ENCODE measurements at places on chromosomes 13 and 19. TPM values are rescaled to one million over a fixed set of nuclear protein-coding genes. Genes with fewer than 3 reads are reported as not detected.
A peak's percentile ranks its signal among the peaks of the same experiment; 100 is the strongest.

- DNase-seq = no peak
These were observed 733 bp upstream of the CDX2 start for GRCh38 chr13:27969866-27970229.

GRCh38 chr13:50892210-50892944 is 17.2 kb upstream of the RNASEH2B start:
- DNase-seq = no peak

The COX7A1 gene
- 244 TPM for polyA plus RNA-seq

GRCh38 chr13:48220592-48220980 is 12.4 kb upstream of the ITM2B start:
- DNase-seq = no peak

- peak; percentile 76 for DNase-seq
These were observed 5.6 kb downstream of the UHRF1 start for GRCh38 chr19:4914736-4915501.

The CLDN10 gene
- 0.56 TPM for polyA plus RNA-seq

DNA sequence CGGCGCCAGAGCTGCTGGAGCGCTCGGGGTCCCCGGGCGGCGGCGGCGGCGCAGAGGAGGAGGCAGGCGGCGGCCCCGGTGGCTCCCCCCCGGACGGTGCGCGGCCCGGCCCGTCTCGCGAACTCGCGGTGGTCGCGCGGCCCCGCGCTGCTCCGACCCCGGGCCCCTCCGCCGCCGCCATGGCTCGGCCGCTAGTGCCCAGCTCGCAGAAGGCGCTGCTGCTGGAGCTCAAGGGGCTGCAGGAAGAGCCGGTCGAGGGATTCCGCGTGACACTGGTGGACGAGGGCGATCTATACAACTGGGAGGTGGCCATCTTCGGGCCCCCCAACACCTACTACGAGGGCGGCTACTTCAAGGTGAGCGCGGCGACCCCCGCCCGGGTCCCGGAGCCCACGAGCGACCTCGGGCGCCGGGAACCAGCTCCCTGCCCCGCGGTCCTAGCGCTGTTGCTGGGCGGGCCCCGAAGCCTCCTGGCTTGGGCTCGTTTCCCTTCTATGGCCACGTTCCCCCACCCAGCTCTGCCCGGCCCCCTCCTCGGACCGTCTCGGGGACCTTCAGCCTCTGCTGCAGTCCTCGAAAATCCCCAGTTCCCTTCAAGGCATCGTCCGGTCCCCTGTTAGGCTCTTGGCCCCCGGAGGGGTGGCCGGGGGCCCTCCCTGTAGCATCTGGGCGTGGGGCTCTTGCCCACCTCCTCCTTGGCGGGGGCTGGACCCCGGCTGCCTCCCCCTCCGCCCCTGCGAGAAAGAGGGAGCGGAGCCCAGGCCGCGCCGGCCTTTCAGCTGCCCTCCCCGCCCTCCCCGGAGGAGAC is at the start of gene CDC34:
Gene CDC34, plus strand, starts transcription at position 8 of the 808 bp plus-strand sequence. Its CDS starts 172 bp downstream, at position 180.
- DNase-seq = no peak

The PNMA8B gene
- 0.82 TPM for polyA plus RNA-seq

GRCh38 chr13:69050696-69051095 is 1056.9 kb upstream of the ATXN8OS start:
- DNase-seq = no peak

The KPNA3 gene
- polyA plus RNA-seq = 22.7 TPM

The SLC6A16 gene
- polyA plus RNA-seq = 12.9 TPM

The TGFB1 gene
- polyA plus RNA-seq = 56.6 TPM

The ZNF497 gene
- polyA plus RNA-seq = not detected

DNA sequence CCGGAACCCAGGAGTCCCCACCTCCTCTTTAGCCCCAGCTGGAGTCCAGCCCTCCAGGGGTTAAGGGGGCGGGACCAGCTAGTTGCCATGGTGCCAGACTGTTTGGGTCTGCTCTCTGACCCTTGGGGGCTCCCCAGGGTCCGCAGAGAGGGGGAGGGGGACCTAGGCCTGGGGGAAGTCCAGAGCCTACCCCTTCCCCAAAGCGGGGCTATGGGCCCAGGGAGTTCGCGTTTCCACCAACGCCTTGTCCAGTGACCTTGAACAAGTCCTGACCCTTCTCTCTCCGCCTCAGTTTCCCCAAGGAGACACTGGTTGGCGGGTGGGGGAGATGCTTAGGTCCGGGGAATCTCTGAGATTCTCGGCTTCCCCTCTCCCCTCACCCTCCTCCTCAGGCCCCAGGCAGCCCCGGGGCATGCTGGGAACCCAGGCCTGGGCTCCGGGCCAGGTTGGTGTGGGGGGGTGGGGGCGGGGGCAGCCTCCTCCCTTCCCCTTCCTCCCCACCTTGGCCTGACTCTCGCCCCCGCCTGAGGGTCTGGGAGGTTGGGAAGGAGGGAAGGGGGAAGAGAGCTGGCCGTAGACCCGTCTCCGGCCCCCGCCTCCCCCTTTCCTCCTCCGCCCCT is 2.6 kb upstream of the SPACA6 start:
- DNase-seq = peak; percentile 90

- no peak for DNase-seq
These were observed 38.0 kb downstream of the ADGRE1 start for GRCh38 chr19:6925386-6925785.

The CPAMD8 gene
- polyA plus RNA-seq = 1.9 TPM

DNA sequence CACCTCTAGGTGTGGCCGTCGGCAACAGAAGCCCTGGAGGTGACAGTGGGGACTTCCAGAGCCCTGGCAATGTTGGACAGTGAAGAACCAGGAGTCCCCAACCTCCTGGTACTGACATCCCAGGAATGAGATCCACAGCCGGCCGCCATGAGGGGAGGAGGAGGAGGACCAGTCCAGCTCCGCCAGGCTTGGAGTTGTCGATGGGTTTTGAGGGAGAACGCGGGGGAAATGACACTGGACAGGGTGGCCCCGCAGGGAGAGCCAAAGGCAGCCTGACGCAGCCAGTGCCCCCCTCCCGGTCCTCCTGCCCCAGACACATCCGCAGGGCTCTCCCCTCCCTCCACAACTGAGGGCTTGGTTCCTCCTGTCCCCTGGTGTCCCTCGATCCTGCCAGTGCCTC is 57.9 kb downstream of the SPACA7 start:
- no peak for DNase-seq

The SLC25A41 gene
- not detected for polyA plus RNA-seq

The SPIB gene
- 5.1 TPM for polyA plus RNA-seq

GRCh38 chr13:105937451-105937850 is 598.0 kb downstream of the EFNB2 start:
- no peak for DNase-seq

- DNase-seq = no peak
These were observed 17.9 kb downstream of the ALG5 start for GRCh38 chr13:36981156-36981743.

- DNase-seq = peak; percentile 56
These were observed 605 bp downstream of the TMEM255B start for GRCh38 chr13:113759525-113760137.

- no peak for DNase-seq
These were observed at the start of gene P2RY11 for GRCh38 chr19:10111405-10111811. P2RY11 (plus strand) TSS chr19:10111693; CDS start chr19:10111722, 29 bp downstream.

DNA sequence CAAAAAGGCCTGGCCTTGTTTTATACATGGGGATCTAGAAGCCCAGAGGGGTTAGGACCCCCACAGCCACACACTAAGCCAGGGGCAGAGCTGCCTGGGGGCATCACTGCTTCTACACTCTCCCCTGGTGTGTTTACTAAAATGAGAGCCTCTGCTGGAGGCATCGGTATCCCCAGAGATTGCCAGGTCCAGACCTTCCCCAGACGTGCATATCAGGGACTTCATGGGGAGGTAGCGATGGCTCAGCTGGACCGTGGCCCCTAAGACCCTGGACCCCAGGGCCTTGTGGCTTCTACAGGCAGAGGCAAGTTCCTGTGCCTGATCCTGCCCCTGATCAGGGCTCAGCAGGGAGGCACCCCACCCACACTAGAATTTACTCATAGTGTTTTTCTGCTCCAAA is 13.5 kb downstream of the CLPTM1 start:
- no peak for DNase-seq

GRCh38 chr13:73913751-73914518 is 220.3 kb downstream of the KLF12 start:
- DNase-seq = no peak

DNA sequence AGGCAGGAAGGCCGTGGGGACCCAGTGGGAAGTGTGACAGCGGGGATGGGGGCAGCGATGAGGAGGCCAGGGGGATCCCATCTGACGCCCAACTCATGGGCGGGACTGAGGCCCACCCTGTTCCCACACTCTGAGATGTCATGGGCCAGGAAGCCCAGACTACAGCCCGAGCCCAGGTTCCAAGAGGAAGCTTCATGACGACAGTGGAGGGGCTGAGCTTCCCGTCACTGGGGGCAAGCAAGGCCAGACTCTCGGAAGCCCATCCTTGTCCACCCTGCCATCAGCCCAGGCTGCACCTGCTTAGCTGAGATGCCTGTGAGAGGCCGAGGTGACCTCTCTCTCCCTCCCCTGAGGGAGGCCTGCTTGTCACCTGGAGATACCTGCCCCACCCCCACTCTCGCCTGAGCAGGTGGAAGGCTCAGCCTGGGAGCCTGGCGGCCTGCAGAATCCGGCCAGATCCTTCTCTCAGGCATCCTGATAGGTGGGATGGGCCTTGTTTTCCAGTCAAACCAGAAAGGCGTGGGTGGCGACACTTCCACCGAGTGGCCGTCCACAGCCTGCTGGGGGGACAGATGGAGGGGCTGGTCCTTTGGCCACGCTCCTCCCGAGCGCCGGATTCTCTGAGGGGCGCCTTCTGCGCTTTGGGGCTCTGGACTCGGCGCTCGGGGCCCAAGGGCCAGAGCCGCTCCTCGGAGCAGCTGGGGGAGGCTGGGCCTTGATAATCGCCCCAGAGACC is 4.8 kb downstream of the ZBTB7A start:
- no peak for DNase-seq

GRCh38 chr19:35362261-35363000 is 4.2 kb downstream of the FFAR3 start:
- DNase-seq = no peak

GRCh38 chr13:48500652-48501197 is 32.2 kb downstream of the RCBTB2 start:
- no peak for DNase-seq

DNA sequence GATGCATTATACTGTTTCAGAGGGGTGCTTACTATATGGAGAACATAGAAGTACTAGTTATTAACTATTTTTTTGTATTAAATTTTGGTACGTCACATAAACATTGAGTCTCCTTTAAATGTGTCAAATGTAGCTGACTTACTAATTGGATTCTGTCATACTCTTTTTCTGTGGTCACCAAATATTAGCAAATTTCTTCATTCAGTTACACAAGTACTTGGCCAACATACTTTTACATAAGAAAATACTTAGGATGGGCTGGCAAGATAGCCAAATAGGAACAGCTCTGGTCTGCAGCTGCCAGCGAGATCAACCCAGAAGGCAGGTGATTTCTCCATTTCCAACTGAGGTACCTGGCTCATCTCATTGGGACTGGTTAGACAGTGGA is 19.2 kb downstream of the LPAR6 start:
- DNase-seq = no peak

The LAMP1 gene
- 97.4 TPM for polyA plus RNA-seq

GRCh38 chr19:33194886-33195644 is 935 bp downstream of the LRP3 start:
- no peak for DNase-seq

- DNase-seq = no peak
These were observed 663 bp upstream of the SMAD9 start for GRCh38 chr13:36920616-36921185.

DNA sequence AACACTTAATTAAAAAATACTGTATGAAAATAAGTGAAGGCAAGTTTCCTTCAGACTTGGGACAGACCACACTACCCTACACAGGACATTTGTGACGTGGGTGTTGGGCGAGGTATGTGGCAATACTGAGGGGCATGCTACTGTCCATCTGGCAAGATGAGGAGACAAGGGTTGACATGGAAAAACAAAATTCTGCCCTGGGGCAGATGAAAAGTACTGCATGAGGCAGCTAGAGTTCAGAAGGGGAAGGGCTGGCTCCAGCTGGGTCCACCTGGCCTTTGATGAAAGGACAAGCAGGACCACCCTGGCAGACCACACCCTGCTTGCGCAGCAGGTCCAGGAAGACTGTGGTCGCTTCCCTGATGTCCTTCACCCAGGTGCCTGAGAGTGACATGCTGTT is 43.2 kb downstream of the LATS2 start:
- DNase-seq = no peak

GRCh38 chr13:41107584-41108014 is 25.0 kb downstream of the KBTBD6 start:
- no peak for DNase-seq

DNA sequence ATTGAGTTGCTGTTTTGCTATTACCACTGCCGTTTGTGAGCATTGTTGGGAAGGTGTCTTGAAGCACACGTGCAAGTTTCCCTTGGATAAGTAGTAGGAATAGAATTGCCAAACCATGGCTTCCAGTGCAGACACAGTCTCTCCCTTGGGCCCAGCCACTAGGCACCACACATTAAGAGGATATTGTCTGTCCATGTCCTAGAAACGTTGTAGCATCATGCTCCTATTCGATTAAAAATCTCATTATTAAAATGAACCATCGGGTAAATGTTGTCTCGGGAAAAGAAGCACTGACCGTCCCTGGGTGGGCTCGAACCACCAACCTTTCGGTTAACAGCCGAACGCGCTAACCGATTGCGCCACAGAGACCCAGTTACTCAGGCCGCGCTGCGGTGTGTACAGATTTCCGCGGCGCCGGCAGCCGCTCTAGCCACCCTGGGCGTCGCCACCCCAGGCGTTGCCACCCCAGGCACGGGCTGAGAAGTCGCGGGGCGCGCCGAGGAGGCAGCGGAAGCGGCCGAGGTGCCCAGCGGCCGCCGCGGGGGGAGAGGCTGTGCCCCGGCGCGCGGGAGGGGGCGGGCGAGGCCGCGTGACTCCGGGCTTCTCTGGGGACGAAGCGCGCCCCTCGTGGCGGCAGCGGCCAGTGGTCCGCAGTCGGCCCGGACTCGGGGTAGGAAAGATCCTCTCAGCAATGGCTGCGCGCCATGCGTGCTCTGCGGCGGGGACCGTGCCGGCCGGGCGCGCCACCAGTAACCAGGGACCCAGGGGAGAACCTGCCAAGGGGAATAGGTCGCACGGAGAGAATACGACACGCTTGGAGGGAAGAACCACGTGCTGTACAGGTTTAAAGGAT is 56.2 kb downstream of the USPL1 start:
- DNase-seq = peak; percentile 94

DNA sequence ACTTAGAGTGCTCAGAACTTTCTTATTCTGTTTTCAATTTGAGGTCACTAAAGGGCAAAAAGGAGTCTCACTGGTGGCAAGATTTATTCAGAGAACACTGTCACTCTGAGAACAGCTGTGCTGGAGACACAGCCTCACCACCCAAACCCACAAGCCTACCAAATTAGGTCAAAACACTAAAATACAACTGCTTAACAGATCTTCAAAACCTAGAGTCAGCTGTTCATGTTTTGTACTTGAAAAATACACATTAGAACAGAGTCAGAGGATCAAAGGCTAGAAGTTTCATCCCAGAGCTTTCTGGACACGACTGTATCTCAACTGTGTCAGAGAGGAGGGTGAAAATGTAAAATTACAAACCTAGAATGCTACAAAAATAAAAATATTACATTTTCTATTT is 89.3 kb downstream of the MIPEP start:
- no peak for DNase-seq

- no peak for DNase-seq
These were observed 9.9 kb upstream of the CEACAM20 start for GRCh38 chr19:44539236-44539826.
